Spleen (tissue), 13 donors: ENCODE measurements at places on chromosomes 16 and 17. TPM values are rescaled to one million over a fixed set of nuclear protein-coding genes. Genes with fewer than 3 reads are reported as not detected.

PRSS27 gene
- 1.8 TPM for total RNA-seq

TBC1D3I gene
- total RNA-seq = not detected

TPSG1 gene
- not detected for total RNA-seq

KRTAP9-4 gene
- not detected for total RNA-seq

CCDC200 gene
- total RNA-seq = not detected

SDR42E2 gene
- total RNA-seq = not detected

SCIMP gene
- total RNA-seq = 86.2 TPM

SPN gene
- 46.4 TPM for total RNA-seq

FUS gene
- 397 TPM for total RNA-seq

GRB7 gene
- 1.4 TPM for total RNA-seq

FBXW10B gene
- total RNA-seq = 0.83 TPM

DNA sequence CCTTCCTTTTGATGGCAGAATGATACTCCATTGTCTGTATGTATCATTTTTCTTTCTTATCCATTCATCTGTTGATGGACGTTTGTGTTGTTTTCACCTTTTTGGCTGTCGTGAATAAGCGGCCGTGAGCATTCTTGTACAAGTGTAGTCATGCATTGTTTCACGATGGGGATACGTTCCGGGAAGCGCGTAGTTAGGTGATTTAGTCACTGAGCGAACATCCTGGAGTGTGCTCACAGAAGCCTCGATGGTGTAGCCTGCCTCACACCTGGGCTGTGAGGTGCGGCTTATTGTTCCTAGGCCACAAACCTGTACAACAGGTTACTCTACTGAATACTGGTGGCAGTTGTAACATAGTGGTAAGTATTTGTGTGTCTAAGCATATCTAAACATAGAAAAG lies 136.5 kb downstream of the CMIP start:
- DNase-seq = no peak

- no peak for DNase-seq
These were observed 169.4 kb downstream of the IRX5 start for GRCh38 chr16:55100100-55100499.

GRCh38 chr17:75825149-75825552 lies 19.1 kb downstream of the UNC13D start:
- no peak for DNase-seq

DNA sequence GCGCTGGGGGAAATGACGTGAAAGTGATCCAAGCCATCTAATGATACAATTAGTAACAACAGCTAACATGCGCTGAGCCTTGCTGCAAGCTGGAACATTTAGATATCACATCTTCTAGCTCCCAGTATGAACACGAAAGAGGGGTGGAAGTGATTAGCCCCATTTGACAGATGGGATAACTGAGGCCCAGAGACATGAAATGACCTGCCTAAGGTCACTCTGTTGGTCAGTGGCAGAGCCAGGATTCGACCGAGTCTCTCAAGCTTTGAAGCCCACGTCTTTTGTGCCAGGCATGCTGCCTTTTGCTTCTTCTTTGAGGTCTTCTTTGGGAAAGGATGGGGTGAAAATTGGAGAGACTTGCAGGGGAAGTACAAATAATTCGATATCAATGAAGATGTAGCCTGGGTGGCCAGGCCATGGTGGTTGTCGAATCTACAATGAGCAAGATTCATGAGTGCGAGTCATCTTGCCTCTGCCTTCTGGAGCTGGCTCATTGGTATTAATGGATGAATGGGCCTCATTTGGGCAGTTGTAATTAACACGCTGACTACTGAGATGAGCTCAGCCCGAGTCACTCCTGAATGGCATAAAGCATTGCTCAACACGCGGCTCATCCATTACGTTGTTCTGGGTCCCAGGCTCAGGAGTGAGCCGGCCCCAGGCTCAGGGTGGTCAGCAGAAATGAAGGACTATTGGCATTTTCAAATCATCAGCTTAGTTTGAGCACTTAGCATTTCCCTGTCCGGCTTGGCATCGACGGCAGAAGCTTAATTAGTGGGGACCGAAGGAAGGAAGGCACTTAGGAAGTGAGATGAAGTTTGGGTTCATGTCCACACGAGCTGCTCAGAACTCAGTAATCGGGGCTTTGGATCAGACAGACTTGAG lies 28.0 kb upstream of the GPRC5B start:
- DNase-seq = no peak

DNA sequence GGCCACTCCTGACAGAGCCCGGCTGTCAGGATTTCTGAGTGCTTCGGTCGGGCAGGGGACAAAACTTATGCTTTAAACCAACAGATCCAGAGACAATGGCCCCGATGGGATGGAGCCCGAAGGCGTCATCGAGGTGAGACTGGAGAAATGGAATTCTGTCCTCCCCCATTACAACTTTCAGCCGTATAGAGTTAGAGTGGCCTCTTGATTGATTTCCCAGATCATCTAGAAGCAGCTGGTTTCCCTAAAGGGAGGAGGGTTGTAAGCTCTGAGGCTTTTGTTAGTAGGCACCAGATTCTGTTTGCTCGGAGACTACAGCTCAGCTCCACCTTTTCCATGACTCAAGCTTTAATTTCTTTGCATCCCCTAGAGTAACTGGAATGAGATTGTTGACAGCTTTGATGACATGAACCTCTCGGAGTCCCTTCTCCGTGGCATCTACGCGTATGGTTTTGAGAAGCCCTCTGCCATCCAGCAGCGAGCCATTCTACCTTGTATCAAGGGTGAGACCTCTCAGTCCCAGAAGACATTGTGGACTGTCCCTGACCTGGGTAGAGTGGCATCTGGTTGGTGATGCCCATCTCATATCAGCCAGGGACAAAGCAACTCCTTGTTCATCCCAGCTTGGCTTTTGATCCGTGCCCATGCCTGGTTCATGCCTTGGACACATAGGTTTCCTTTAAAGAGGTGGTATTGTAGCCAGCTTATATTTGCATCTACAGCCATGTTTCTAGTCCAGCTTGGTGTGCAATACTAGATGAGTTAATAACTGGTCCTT lies 5.1 kb upstream of the CD68 start:
- no peak for DNase-seq

GRCh38 chr17:10211666-10212065 lies 13.3 kb upstream of the GAS7 start:
- no peak for DNase-seq

- DNase-seq = no peak
These were observed 20.6 kb downstream of the CYB5B start for GRCh38 chr16:69444873-69445517.

DNA sequence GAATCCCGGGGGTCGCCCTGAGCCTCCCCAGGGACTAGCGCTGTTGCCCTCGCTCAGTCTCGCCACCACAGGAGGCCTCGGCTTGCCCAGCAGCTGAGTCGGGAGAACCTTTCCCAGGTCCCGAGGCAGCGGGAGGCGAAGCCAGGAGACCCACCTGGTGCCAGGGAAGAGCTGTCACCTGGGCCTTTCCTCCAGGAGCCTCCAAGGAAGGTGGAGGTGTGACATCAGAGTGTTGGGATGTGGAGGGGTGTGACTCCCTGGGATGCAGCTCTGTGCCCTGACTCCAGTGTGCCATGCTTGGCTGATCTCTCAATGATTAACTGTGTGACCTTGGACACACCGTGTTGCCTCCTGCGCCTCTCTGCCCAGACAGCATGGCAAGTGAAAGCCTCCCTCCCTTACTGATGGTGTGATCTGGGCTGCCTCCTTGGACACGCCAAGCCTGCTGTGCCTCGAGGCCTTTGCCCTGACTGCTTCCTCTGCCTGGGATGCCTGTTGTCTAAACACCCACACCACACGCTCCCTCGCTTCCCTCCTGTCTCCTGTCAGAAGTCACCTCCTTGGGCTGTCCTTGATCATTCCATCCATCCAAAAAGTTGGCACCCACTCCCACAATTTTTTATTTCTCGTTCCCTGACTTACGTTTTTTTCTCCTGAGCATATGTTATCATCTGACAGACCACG lies 88.0 kb downstream of the CMIP start:
- peak; percentile 60 for DNase-seq

- DNase-seq = peak; percentile 62
These were observed 55.9 kb downstream of the ZDHHC7 start for GRCh38 chr16:84955427-84955826.

DNA sequence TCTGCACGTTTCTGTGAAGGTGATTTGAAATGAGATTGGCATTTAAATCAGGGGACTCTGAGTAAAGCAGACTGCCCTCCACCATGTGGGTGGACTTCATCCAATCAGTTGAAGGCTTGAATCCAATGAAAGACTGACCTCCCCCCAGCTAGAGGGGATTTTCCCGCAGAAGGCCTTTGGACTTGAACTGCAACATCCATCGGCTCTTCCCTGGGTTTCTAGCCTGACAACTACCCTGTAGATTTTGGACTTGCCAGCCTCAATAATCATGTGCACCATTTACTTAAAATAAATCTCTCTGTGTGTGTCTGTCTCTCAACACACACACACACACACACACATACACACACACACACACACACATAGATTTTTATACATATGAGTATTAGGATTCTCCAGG lies 23.9 kb upstream of the CNEP1R1 start:
- no peak for DNase-seq

GRCh38 chr16:12788758-12789157 lies 14.9 kb downstream of the CPPED1 start:
- no peak for DNase-seq

- DNase-seq = no peak
These were observed 24.8 kb downstream of the TTLL6 start for GRCh38 chr17:48792033-48792798.
